Daoy (cell line): ENCODE measurements at places on chromosomes 11 and 22.

DNA sequence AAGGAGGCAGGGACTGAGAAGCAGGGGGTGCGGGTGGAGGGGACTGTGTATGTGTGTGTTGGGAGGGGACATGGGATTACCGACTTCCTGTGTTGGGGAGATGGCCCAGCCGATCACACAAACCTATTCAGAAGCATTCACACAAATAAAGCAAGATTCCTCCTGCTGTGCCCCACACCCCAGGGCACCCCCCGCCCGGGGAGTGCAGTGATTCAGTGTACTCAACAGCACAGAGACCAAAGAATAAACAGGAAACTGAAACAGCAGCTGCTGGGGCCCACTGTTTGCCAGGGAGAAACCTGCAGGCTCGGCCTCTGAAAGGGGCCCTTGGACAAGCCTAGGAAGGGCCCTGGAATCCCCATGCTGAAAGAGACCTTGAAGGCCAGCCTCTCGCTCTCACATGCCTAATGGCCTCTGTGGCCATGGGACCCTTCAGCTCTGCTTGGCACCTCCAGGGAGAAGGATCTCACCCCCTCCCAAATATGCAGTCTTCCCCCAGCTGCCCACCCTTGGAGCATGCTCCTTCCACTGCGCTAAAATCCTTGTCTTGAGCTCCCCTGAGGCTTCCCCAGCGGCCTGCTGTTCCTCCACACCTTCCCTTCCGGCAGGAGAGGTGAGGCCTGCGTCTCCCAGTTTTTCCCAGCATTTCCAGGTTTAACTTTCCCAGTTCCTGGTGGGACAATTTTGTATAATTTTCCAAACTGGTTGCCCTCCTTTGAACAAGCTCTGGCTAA, 72.9 kb downstream of the CSNK2A3 start:
- DNase-seq, result peak; percentile 27

DNA sequence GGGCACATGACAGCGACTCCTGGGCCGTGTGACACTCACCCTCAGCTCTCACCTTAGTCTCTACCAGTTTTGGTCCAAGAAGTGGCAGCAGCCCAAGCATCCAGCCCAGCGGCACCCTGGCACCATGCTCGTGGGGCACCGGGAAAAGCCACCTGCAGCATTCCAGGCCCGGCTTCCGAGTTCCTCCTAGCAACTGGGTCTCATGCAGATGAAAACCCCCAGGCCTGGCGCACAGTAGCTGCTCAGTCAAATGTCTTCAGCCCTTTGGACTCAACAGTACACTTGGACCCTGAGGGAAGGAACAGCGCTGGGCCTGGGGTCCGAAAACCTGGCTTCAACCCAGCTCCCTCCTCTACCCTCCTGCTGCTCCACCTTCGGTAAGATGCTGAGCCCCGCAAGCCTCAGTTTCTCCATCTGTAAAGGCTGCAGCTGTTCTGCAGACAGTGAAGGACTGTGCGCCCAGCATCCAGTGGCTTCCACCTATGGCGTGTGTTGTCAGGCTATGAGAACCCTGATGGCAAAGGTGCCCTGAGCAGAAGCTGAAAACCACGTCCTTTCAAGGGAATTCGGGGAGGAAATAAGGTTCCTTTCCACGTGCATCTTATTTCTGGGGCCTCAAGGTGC, 66.0 kb downstream of the PHF21B start:
- DNase-seq, result no peak

DNA sequence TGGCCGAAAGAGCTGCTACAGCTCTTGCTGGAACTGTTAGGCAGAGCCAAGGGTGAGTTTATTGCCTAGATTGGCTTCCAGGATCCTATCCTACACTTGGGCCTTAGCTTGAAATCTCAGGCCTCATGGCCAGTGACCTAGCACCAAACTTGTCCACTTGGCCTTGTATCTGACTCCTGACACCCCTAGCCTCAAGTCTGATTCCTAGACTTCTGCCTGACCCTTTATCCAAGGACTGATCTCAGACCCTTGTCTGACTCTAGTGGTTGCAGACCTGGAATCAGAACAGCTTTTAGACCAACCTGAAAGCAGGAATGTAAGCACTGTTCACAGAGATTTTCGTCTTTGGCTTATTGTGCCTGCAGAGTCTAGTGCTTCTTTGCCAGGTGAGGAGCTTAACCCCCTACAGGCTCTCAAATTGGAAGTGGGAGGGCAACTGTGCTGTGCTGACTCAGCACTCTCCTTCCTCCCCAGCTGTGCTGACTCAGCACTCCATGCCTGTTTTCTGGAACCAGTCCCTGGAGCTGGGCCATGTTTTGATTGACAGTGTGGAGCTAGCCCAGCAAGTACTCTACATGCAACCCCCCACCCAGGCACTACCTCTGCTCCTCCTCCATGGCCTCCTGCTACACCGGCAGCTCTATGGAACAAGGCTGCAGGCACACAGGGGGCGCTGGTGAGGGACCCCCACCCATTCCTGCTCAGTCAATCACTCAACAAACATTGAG, 35.1 kb downstream of the RRP8 start:
- DNase-seq, result peak; percentile 39

DNA sequence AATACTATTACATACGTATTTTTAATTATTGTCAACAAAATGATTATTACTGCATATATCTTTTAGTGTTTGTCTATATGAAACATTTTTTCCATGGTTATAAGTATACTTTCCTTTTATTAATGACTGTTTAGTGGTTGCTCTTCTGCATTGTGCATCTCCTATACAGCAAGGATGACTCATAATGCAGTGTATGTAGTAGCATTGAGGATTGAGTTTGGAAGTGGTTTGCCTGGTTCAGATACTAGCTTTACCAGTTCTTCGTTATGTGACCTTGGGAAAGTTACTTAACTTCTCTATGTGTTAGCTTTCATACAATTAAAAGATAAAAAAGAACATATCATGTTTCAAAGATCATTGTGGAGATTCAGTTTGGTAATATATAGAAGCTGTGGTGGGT, 44.1 kb downstream of the CHORDC1 start:
- no peak for DNase-seq

DNA sequence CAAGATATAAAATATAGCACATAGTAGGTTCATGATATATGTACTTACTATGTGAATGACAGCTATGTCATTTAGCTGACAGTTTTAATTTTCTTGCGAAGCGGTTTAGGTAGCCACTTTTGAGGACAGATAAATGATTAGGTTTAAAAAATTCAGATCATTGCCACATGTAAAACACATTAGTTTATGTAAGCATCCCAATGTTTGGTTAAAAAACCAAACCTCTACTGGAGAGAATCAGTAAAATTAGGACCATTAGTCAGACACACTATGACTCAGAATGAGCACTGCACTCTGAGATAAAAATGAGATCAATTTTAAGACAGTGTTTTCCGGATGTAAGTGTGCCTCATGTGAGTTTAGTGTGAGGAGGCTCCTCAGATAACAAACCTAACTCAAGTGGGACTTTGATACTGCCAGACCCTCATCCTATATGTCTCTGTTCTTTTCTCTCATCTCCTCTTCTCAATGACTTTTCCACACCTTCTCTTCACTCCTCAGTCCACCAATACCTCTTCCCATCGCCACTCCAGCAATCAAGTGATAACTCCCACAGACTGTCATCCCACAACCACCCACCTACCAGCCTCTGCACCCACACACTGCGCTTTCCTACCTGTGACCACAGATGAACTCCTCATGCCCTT, 6.8 kb upstream of the OR2AT4 start:
- DNase-seq, result peak; percentile 63

DNA sequence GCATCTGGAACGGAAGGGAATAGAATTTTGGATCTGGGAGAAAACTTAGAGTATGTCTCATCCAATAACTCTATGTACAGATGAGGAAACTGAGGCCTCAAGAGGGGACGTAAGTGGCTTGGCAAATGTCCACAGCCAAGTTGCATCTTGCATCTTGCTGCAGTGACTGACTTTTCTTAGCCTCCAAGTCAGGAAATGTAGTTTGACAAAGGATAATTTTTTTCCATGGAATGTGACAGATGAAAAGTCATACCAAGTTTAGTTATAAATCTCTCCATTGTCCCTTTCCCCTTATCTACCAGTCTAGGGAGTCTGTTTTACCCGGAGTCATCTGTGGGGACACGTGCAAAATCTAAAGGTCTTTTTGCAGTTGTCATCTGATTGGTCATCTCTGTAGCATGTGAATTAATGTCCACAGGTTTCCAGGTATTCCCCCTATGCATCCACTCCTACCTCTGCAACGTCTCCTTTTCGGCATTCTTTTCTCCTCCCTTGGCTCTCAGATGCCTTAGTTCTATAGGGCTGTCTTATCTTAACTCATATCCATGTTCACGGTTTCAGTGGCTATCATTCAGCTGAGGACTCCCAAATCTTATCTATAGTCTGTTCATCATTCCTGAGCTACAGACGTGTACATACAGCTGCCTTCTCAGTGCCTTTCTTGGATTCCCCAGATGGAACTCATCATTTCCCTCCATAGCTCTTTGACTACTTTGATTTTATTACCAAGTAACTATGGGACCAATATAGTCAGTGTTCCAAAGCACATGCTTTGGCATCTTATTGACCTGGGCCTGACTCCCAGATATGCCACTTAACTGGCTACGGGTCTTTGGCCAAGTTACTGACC, 139.5 kb upstream of the TIMP3 start:
- DNase-seq, result no peak

DNA sequence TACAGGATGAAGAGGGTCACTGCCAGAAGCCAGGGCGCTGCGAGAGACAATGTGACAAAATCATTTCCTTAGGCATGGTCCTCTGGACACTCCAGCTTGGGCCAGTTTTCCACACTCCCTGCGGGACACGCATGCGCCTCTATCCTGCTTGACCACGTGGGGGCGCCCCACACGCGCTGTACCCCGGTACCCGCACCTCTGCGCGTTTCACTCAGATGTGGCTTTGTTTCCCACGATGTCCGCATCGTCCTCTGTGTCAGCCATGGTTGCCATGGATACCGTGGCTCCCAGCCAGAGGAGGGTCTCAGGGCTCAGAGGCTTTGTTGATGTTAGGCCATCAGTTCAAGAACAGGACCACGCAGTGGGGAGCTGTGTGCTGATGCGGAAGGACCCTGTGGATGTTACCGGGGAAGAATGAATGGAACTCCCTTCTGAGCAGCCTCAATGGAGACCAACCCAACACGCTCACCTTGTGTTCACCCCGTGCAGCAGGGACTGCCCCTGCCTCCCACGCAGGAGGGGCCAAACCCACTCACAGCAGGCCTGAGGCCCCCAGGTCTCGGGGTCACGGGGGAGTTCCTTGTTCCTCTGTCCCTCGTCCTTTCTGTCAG, 101.1 kb upstream of the SLC22A12 start:
- peak; percentile 71 for DNase-seq

- DNase-seq, result no peak
These were observed 70.3 kb upstream of the ANO1 start for GRCh38 chr11:70007796-70008195.

GRCh38 chr11:59724066-59724465, 10.4 kb upstream of the OR10V1 start:
- DNase-seq, result no peak

DNA sequence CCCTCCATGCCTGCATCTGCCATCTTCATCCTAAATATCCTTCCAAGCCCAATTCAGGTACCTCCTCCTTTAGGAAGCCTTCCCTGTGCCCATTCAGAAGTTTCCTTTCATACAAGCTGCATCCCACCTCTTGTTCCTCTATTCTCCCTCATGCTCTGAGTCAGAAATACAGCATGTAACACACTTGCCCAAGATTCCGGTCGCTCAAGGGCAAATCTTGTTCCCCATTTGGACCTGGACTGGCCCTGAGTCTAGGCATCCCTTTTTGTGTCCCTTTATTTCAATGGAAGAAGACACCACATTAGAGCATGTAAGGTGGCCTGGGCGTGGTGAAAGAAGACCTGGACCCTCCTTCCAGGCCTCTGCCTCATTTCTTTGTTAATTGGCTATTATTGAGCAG, 38.5 kb downstream of the RTL6 start:
- no peak for DNase-seq

DNA sequence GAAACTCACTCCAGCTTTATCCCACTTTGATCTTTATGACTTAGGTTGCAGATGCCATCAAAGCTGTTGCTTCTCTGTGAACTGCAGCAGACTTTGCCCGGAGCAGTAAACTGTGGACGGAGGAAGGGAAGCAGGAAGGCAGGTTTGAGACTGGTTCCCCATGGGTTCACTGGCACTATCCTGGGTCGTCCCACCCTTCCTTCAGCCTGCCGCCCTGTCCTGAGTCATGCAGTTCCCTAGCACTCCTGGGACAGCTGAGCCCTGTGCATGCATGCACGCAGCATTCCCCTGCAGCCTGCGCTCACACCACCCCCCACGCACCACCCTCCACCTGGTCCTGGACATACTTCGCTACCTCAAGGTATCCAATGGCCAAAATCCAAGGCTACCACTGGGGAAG, 23.5 kb upstream of the P2RY2 start:
- peak; percentile 28 for DNase-seq

GRCh38 chr11:19374151-19374569, 133.4 kb upstream of the E2F8 start:
- peak; percentile 88 for DNase-seq

DNA sequence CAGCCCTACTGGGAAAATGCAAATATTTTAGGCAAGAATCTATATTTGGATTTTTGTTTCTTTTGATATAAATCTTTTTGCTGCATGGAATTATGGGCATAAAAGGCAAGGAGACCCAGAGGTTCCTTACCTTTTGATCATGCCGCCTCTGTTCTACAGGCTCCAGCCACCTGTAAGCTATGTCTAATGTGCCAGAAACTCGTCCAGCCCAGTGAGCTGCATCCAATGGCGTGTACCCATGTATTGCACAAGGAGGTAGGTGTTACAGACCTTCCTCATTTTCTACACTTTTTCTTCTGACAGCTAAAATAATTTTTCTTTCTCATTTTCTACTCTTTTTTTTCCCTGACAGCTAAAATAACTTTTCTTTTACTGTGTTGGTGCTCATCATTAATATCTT, 8.2 kb upstream of the BACE1-AS start:
- no peak for DNase-seq

GRCh38 chr11:128288368-128288767, 299.0 kb downstream of the ETS1 start:
- DNase-seq, result no peak

DNA sequence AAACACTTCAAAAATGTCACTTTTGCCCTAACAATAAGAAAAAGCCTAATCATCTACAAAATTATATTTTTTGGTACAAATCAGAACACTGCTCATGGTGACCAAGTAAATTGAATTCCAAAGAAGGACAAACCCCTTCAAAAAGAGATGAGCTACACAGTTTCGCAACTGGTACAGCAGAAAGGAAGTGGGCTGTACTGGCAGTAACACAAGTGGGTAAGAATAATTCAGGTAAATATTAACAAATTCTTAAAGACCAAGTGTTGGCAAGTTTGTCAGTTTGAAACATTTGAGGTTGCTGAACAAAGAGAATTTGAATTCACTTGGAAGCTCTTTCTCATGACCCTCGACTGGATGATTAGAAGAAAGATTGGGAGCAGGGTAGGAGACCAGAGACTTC, 35.5 kb downstream of the MSANTD4 start:
- no peak for DNase-seq

- DNase-seq, result no peak
These were observed 75.7 kb downstream of the PISD start for GRCh38 chr22:31586137-31586920.
